ENCODE measurements at places on chromosomes 5 and 9. TPM values are rescaled to one million over a fixed set of nuclear protein-coding genes. Genes with fewer than 3 reads are reported as not detected.

The BAAT gene
- not detected for polyA plus RNA-seq

The SNCAIP gene
- polyA plus RNA-seq = 14.4 TPM

The SLC34A3 gene
- polyA plus RNA-seq = 0.24 TPM

The TMEM174 gene
- not detected for polyA plus RNA-seq

The KLHL3 gene
- 12.0 TPM for polyA plus RNA-seq

The PRDM9 gene
- not detected for polyA plus RNA-seq

The FANCG gene
- polyA plus RNA-seq = 46.5 TPM

DNA sequence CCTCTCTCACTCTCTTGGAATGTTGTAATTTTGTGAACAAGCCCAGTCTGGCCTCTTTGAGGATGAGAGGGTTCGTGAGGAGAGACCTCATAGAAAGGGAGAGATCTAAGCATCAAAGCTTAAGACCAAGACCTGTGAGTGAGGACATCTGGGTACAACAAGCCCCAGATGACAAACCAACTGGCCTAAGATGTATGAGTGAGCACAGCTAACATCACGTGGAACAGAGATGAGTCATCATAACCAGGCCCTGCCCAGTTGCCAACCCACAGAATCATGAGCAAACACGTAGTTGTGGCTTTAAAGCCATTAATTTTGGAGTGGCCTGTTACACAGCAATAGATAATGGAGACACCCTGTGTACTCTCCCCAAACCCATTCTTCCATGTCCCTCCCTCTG lies 439.1 kb upstream of the KIF2A start:
- no peak for DNase-seq

DNA sequence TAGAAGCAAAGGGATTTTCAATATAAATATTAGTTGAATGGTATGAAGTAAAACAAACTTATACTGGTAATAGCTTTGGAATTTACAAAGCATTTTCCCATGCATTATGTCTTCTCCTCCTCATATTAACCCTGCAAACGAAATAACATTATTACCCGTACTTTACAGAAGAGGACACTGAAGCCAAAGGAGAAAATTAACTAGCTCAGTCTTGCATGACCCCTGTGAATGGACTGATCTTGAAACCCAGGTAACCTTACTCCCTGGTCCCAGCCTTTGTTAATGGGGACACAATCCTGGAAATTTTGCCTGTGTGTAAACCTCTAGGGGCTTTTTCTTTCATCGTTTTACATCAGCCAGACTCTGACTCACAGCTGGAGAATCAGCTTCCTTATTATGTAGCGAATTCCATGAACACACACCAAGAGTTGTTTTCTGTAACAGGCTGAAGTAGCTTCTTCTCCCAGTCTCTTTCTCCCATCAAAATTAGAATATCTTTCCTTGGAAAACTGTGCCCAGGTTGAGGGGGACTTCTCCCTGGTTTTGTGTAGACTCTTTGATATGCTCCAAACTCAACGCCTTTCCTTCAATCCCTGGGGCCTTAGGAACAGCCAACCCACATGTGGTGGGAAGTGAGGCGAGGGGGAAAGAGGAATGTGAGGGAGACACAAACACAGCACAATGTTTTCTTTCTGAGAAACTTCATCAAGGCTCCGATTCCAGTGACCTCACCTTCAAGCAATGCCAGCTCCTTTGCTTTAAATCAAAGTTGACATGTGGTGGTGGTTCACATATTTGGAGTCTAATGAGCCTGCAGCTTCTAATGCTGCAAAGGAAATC lies 480.9 kb upstream of the PAPPA start:
- DNase-seq = no peak

DNA sequence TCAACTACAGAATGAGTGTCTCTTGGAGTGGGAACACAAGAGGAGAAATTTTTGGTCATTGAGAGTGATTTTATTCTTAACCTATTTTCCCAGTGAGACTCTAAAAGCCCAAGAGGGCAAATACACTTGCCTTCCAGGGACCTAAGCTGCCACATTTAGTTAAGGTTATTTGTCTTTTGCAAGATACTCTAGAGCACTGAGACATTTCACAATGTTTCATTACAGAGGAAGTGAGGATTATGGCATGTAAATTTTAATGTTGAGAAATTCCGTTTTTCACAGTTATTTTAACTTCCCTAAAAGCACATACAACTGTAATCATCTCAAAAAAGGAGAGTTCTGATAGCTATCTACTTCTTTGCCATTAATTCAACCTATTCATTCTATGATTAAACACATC lies 38.7 kb upstream of the RAB3C start:
- DNase-seq = no peak

DNA sequence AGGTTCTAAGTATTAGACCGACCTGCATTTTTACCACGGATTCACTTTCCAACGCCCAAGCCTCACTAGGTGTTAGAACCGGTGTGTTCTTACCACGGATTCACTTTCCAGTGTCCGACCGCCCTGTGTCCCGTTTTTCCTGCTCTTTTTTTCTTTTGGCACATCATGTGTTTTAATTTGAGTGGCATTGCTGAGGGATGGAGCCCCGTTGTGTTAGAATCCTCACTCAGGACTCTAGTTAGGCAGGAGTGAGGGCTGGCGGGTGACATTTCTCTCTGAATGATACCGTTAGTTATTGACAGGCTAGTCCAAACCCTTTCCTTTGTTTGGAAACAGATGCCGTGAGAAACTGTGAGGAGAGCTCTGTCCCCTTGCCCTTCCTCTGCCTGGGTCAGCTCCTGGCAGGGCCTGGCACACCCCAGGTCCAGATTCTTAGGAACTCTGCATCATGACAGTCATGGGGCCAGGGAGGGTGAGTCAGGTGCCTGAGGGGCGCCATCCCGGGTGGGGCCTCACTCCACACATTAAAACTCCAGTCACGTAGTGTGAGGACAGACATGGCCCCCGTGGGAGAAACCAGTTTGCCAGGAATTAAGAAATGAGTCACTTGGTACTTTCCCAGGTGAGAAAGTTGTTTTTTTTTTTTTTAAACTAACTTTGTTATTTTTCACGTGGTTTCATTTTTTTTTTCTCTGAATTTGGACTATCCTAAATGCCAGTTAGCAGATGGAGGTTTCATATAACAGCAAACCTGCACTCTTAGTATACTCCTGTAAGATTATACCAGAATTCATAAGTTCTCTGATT lies 15.8 kb downstream of the EXOC3 start:
- DNase-seq = no peak

DNA sequence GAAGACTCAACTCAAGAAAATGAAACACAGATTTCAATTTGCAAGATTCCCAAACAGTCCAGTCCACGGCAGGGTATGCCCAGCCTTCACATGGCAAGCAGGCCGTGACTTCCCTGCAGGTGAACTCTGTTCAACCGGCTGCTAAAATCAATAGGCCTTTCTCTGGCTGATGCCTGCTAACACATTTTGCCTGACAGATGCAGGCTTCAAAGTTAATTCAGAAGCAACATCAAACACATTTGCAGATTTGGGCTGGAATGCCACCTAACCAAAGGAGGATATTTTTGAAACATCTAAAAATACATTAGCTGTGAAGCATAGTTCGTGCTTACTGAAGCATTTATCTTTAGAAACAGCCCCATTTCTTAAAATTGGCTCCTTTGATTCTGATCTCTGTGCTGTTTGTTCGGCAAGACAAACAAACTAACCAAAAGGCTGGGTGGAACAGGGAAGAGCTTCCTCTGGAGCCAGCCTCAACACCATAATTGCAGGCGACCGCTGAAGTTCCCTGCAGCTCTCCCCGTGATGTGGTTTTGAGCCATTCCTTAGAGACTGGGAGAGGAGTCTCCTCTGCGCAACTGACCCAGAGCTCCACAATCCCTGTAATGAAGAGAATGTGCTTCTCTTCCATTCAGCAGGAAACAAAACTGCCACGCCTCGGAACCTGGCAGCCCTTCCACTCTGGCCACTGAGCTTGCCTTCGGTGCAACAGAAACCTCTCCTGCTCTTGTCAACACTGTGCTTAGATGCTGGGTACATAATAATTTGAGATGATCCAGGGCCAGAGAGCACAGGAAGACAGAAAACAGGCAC lies 126.5 kb downstream of the MYO10 start:
- peak; percentile 76 for DNase-seq

DNA sequence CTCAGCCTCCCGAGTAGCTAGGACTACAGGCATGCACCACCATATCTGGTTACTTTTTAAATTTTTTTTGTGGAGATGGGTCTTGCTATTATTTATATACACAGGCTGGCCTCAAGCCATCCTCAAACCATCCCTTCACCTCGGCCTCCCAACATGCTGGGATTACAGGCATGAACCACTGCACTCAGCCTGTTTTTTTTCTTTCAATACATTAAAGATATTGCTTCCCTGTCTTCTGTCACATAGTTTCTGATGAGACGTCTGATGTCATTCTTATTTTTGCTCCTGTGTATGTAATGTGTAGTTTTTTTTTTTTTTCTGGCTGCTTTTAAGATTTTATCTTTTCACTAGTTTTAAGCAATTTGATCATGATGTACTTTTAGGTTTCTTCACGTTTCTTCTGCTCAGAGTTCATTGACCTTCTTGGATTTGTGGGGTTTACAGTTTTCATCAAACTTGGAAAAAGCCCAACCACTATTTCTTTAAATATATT lies 11.4 kb upstream of the RGS3 start:
- DNase-seq = no peak

- DNase-seq = no peak
Measured at GRCh38 chr9:35599763-35600604, 5.1 kb upstream of the TESK1 start.

DNA sequence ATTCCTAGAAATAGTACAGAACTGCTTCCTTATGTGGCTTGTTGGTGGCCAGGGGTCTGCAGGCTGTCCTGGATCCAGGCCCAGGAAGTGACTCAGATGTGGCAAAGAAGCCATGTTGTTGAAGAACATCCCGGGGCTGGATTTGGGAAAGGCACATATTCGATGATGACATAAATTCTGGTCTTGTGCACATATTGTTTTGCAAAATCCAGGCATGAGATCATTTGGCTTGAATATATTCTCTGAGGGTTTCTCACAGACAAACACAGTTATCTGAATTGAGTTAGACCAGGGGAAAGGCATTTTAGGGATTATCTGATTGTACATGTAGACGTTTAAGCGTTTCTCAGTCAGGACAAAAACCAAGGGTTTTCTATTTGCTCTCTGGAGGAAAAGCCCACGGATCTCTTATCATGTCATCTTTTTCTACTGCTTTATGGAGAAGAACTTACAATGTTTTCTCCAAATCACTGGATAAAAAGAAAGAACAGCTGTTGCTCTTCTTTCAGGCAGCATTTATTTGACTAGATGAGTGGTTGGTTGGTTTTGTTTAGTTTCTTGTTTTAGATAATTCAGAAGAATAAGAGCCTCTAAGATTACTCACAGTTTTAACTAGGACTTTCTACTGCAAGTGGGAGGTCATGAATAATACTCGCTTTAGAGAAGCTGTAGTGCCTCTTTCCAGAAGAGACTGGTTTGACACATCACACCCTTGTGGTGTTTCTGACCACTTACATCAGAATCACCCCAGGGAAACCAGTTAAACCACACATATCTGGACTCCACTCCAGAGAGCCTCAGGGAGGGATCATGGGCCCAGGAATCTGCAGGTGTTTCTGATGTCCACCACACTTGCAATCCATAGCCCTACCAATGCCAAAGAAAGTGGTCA lies 29.5 kb upstream of the LHFPL2 start:
- peak; percentile 97 for DNase-seq

DNA sequence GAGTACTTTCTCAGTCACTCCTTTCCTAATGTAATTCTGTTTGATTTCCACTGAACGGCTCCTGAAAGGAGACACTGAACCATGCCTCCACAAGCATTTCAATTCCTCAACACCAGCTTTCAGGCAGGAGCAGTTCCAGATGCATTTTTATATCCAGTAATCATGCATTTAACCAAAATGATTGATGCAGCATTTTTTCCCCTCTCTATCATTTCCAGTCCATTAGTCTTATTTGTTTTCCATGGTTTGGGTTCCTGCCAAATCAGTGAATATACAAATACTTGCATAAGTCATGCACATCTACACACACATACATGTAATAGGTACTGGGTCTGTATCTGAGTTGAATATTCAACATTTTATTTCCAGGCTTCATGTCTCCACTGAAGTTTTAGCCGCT lies 122.7 kb downstream of the GRIA1 start:
- DNase-seq = no peak

DNA sequence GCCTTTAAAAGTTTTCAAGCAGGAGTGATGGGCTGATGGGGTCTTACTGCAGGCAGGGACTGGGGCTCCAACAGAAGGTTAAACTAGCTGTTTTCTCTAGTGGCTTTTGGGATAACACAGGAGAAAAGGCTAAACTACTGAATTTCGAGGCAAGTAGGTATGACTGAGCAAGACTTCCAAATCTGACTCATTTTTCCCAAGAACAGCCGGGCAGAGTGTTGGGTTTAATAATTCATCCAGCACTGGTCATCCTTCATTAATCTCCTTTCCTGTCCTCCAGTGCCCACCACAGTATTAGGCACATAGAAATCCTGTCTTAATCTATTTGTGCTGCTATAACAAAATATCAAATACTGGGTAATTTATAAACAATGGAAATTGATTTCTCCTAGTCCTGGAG lies 20.5 kb downstream of the MSX2 start:
- DNase-seq = no peak

GRCh38 chr5:61177716-61178115 lies 15.4 kb upstream of the SMIM15 start:
- no peak for DNase-seq

DNA sequence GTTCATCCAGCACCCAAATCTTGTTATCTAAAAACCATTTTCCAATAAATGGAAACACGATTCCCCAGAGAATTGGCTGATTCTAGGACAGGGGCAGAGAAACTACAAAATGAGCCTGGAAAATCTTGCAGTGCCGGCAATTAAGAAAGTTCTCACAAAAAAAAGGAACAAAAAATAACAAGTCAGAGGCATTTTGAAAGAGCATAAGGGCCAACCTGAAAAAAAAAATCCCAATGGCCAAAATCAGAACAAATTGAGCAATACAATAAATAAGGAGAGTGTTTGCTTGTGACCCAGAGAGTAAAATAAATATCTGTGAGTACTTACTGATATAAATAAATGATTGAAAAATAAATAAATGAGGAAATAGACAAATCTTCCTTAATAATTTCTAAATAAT lies 55.1 kb upstream of the S1PR3 start:
- no peak for DNase-seq

GRCh38 chr9:95999390-95999789 lies 123.9 kb downstream of the ERCC6L2 start:
- DNase-seq = no peak

DNA sequence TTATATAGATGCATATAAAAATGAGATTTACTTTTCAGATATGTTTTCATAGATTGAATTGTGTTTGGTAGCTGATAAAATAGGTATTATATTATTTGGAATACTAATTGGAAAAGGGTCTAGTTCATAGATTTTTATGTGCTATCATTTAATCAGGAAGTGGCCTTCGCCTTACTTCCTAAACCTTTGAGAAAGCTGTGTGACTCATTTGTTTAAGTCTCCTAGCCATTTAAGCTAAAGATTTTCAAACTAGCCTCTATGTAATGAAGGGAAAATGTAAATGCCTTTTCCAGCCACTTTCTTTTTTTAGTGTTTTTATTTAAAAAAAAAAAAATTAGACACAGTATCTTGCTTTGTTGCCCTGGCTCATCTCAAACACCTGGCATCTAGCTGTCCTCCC lies 97.5 kb downstream of the DMXL1 start:
- no peak for DNase-seq

Data from cardiac muscle cell (in vitro differentiated cells and primary cell).